ENCODE measurements at places on chromosomes 13 and 19.

DNA sequence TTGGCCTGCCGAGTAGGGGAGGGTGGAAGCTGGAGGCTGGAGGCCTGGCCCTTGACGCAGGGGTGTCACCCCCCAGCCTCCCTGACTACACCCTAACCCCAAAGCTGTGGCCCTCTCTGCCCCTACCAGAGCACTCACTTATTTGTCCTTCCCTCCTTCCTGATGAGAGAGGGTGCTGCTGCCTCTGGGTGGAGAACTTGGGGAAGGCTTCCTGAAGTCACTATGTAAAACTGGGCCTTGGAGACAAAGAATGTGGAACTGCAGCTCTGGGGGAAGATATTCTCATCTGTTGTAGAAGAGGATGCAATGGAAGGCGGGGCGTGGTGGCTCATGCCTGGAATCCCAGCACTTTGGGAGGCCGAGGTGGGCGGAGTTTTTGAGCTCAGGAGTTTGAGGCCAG, 485.2 kb downstream of the ZNF536 start:
- DNase-seq: no peak

GRCh38 chr19:52191951-52192350, 2.1 kb downstream of the PPP2R1A start:
- DNase-seq: no peak

DNA sequence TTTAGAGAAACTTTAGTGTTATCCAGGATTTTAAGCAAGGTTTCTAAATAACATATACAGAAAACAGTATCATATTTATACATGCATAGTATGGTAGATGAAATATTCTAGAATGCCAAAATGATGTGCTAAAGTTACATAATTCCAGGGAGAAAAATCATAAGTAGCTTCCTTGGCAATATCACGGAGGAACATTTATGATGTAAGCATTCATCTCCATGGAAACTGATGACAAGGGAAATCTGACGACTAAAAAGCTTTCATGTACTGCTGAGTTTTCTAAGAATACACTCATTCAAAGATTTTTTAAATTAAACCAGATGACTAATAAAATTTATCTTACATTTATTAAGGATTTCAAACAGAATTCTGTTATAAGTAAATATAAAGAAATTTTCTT, 4.7 kb downstream of the TEX30 start:
- DNase-seq: no peak

- no peak for DNase-seq
Observed at GRCh38 chr13:95292622-95293021, 8.6 kb downstream of the ABCC4 start.

GRCh38 chr19:49348305-49349189, 13.3 kb downstream of the CD37 start:
- DNase-seq: no peak

DNA sequence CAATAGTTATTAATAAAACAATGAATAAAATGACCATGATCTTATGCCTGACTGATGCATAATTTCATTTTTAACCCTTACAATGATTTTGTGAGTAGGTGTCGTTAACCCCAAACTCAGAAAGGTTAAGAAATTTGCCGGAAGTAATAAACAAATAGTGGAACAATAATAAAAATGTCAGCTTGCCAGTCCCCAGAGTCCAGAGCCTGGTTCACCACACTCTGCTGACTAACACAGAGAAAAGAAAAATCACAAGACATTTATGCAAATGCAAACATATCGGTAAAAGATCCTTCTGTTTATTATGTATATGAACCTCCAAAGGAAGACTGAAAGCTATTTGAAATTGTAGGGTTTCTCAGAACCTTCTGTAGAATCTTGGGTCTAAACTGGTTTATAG, 563.7 kb downstream of the EFNB2 start:
- DNase-seq: no peak

DNA sequence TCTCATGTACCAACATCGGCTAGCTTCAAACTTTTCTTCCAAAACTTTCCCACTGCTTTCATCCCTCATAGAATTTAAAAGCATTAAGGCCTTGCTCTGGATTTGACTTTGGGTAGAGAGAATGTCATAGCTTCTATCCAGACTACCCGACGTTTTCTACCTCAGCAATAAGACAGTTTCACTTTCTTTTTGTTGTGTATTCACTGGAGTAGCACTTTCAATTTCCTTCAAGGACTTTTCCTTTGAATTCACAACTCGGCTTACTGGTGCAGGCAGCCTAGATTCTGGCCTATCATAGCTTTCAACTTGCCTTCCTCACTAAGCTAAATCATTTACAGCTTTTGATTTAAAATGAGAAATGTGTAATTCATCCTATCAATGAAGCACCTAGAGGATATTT, 420.4 kb upstream of the GPC6 start:
- DNase-seq: no peak

DNA sequence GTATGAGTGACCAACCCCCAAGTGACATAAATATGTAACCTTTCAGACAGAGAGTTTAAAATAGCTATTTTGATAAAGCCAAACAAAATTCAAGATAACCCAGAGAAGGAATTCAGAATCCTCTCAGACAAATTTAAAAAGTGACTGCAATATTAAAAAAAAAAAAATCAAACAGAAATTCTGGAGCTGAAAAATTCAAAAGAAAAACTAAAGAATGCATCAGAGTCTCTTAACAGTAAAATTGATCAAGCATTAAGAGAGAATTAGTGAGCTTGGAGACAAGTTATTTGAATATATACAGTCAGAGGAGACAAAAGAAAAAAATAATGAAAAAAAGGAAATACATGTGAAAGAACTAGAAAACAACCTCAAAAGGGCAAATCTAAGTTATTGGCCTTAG, 53.1 kb upstream of the ATXN8OS start:
- no peak for DNase-seq

- DNase-seq: no peak
Observed at GRCh38 chr19:19751846-19752245, 18.9 kb upstream of the ZNF14 start.

GRCh38 chr19:41939861-41940730, 11.8 kb upstream of the ERFL start:
- no peak for DNase-seq

- no peak for DNase-seq
Observed at GRCh38 chr19:46069806-46070341, 29.1 kb upstream of the IGFL4 start.

- DNase-seq: no peak
Observed at GRCh38 chr19:34990578-34991192, 9.4 kb upstream of the GRAMD1A start.

DNA sequence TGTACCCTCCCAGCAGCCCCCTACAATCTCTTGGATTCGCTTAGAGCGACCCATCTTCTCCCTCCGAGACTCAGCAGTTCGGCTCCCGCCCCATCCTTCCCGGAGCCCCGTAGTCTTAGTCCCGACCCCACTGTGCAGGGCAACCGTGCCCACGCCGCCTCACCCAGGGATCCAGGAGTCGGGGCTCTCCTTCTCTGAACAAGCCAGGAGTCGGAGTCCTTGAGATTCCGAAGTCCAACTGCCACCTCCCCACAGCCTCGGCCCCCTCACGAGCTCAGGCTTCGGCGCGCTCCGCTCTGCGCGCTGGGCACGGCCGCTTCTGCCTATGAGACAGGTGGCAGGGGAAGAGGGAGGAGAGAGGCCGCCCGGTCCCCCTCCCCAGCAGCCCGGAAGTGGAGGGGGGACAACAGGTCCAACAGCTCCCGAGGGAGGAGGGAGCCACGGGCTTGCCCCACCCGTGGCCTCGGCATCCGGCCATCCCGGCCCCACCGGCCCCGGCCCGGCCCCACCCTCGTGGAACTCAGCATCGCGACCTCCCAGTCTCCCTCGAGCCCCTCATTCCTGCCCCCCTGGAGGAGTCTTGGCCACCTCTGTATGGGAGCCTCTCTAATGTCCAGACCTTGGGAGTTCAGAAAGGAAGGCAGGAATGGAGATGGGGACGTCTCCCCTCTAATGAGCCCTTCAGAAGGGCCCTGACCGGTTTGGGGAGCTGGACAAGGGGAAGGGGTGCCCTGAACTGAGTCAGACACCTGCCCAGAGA, at the start of gene PHLDB3:
TSS of gene PHLDB3 (minus strand) at position 321 of the 760 bp plus-strand sequence. CDS start 628 bp downstream, outside the sequence.
- no peak for DNase-seq

- DNase-seq: no peak
Observed at GRCh38 chr13:27789153-27789494, 3.2 kb upstream of the GSX1 start.

GRCh38 chr19:18002347-18002850, 5.6 kb upstream of the ARRDC2 start:
- DNase-seq: no peak

DNA sequence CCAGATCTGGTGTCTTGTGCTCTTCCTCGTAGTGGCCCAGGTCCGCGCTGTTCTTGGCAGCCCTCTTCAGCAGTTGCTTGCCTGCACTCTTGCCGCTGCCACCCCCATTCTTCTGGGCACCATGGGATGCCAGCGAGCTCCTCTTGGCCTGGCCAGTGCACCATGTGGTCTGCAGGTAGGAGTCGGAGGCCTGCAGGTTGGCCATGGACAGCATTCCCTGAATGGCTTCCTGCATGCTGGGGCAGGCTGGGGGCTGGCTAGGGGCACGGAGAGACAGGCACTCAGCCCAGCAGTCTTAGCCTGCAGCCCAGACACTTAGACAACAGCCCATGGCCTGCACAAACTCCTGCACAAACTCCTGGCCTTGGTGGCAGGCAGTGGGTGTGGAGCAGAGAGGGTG, 234.9 kb downstream of the TUBA3C start:
- DNase-seq: no peak

DNA sequence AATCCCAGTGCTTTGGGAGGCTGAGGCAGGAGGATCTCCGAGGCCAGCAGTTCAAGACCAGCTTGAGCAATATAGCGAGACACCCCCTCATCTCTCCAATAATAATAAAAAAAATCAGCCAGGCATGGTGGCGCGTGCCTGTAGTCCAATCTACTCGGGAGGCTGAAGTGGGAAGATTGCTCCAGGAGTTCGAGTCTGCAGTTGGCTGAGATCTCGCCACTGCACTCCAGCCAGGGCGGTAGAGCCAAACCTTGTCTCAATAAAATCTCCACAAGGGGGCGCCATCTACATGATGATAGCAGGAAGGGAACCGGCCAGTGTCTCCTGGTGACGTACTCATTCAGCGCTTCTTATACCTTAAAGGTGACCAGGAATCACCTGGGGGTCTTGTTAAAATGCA, 13.6 kb upstream of the C5AR1 start:
- peak; percentile 65 for DNase-seq

DNA sequence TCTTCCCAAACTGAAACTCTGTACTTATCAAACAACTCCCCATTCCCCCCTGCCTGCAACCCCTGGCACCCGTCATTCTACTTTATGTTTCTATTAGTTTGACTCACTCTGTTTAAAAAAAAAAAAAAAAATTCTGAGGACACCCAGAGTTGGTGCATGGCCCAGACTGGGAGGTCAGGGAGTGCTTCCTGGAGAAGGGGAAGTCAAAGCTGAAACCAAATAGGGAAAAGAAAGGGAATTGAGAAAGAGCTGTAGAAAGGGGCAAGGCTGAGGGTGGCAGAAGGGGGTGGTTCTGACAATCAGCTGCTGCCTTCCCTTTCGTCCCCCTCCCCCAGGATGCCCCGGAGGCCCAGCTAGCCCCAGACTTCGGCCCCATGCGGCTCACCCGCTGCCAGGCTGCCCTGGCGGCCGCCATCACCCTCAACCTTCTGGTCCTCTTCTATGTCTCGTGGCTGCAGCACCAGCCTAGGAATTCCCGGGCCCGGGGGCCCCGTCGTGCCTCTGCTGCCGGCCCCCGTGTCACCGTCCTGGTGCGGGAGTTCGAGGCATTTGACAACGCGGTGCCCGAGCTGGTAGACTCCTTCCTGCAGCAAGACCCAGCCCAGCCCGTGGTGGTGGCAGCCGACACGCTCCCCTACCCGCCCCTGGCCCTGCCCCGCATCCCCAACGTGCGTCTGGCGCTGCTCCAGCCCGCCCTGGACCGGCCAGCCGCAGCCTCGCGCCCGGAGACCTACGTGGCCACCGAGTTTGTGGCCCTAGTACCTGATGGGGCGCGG, 9.0 kb upstream of the STRN4 start:
- DNase-seq: no peak

DNA sequence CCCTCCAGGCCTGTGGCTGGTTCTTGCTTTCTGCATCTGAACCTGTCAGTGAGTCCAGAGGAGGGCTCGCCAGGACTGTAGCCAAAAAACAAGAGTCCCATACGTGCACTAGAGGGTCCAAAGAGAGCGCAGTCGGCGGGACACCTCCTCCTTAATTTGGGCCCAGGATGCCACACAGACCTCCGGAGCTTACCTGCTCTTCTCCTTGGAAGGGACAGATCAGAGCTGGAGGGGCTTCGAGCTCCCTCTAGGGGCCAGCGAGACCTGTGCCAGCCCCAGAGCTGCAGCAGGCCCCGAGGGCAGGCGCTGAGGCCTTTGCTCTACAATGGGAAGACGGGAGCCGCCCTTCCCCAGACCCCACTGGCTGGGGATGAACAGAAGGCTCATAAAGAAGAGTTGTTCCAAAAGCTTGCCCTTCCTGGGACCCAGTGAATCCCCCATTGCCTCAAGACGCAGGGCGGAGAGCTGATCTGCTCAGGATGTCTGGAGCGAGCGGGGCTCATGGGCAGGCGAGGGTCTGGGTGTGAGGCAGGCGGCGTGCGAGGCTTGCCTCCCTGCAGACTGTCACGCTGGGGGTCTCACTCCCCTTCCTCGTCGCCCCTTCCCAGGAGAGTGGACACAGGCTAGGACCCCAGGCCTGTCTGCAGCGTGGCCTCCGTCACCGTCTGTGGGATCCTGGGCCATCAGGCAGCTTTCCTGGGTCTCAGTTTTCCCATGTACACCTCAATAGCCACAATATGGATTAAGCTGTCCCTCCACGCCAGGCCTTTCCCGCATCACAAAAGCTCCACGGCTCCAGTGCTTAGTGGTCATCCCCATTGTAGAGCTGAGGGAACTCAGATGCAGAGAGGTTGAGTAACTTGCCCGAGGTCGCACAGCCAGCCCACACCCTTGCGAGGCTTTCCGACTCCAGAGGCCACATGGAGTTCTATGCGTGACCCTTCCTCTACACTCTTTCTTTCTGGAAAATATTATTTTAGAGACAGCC, 46.9 kb upstream of the VSTM2B start:
- no peak for DNase-seq

- no peak for DNase-seq
Observed at GRCh38 chr13:21446656-21447055, 12.4 kb downstream of the ZDHHC20 start.

DNA sequence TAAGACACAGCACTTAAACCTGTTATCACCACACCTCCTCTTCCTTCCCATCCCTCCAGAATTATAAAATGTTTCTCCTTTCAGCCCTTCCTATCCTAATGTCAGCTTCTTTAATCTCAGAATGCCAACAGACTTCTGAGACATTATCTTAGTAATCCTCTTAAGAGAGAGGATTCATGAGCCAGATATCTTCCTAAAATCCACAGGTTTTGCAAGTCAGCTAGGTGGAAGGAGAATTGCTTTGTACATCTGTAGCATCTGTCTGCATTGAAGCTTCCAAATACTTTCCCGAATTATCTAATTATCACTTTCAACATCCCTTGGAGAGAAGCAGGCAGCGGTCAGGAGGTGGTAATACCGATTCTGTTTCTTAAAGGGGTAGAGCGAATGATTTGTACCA, 179.1 kb downstream of the DCT start:
- DNase-seq: no peak

GRCh38 chr13:51244637-51245405, 22.6 kb downstream of the FAM124A start:
- no peak for DNase-seq

- no peak for DNase-seq
Observed at GRCh38 chr13:106690779-106691178, 122.8 kb upstream of the ARGLU1 start.

- DNase-seq: no peak
Observed at GRCh38 chr13:84399320-84400085, 517.2 kb upstream of the SLITRK1 start.

GRCh38 chr19:35294859-35295791, 3.2 kb downstream of the MAG start:
- DNase-seq: no peak
